NAMALWA (cell line): ENCODE measurements at places on chromosomes 7 and 10.

DNA sequence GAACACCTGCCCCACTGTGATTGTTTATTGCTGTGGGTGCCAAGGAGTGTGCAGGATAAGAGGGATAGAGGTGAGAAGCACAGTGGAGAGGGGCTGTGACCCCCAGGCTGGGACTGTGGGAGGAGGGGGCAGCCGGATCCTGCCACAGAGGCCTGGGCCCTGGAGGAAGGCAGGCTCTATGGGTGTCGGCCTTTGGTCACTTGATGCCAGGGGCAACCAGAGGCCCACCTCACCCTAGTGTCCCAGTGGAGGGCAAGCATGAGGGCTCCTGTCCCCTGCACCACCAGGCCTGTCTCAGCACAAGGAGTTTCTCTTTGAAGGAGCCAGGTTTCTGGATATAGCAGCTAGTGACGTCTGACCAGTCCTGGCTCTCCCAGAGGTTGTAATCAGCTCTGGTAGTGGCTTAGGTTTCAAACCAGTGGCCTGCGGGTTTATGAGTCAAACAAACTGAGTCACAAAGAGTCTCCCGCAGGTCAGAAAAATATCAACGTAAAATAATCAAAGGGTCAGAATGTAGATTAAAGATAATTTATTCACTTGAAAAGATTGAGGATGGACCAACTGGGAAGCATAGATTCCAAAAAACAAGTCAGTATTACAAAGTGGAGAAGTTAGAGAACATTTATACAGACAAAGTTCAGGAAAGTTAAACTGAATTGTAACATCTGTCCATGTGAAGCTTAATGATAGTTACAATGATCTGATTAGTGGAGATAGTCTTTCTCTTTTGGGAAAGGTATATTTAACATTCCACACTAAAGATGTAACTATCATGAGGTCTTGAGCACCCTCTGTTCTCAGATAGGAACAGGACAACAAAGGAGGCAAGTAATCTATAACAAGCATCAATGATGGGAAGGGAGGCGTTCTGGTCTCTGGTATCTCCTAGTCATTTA, 37.2 kb upstream of the ZNF488 start:
- no peak for DNase-seq

- peak; percentile 13 for DNase-seq
Observed at GRCh38 chr7:98687111-98687751, 70.1 kb downstream of the NPTX2 start.

DNA sequence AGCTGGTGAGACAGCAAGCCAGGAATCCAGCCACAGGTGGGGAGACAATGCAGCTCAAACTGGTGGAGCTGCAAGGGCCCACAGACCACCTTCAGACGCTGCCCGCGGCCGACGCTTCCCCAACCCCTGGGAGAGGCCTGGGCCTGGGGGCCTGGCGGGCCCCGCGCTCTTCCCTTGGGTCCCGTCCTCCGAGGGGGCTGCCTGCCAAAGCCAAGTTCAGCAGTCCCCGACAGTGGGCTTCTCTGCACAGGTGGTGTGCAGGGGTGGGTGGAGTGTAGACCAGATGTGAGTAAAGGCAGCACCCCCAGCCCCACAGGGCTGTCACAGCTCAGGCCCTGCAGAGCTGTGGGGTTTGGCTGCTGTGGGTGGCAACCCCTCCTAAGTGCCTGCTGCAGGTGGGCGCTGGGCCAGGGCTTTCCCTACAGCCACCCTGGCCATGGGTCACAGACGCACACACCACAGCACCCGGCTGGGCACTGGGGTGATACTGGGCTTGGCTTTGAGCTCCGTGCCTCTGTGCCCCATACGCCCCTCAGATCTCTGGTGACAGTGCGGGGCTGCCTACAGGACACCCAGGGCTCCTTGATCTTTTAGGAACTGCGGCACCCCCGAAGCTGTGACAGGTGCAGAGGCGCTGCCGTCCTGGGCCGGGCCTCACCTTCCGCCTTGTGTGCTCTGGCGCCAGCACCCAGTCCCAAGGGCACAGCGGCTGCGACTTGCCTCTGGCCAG, 20.5 kb downstream of the BNIP3 start:
- DNase-seq = no peak

DNA sequence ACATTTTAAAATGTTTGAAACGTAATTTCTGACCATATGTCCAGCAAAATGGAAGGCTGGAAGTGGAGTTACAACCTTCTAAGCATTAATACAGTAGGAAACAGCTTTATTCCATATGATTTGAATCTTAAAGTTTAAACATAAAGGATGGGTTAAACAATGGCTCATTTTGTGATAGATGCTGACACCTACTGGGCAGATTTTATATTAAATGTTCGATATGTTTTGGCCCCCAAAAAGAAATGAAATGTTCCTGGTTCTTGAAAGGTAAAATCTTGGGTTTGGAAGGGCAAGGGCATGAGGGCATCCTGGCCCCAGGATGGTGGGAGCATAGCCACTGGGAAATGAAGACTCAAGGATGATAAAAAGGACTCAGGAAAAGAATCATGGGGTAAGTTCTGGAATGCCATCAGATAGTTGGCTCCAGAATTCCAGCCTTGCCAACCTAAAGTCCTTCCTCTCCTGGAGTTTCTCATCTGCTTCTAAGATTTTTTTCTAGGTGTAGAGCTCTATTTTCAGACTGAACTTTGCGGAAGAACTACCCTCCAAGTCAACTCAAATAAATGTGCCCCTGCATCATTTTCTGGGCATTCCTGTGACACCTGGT, 34.6 kb upstream of the SLC35G1 start:
- DNase-seq = peak; percentile 38

- DNase-seq = no peak
Observed at GRCh38 chr7:139131-139530, 53.2 kb upstream of the FAM20C start.

DNA sequence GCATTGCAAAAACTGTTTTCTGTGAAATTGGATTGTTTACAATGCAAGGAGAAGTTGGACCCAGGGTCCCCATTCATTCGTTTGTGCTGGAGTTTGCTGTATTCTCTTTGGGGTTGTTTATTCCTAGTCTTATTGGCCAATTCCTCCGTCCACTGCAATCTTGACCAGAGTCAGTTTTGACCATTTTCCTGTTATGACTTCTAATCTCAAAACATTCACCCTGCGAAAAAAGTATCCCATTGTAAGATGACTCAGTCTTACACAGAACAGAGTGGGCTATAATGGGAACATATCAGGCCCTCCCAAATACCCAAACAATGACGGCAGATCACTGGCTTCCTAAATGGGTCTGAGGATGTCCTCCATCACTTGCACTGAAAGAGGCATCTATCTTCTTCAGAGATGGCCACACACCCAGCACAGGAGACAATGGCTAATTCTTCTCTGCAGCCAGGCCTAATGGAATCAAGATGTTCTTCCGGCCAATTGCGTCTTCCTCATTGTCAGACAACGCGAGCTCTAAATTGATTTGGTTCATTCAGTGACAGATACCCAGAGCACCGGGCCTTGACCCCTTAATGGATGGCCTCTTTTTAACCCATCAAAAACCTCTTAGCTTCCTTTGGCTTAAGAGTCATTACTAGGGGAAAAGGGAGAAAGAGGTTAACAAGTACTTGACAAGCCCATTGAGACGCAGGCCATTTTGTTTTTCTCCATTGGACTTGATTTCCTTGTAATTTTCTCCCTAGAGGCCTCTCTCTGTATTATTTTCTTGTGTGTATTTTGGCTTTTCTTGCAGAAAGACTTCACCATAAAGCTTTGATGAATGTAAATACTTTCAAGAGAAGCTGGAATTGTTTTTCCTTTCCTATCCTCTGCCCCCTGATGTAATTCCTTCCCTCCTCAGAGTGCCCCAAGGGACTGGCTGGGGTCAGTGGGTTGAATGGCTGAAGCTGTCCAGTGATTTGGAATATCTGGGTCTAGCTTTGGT, 129.6 kb downstream of the PRPF18 start:
- DNase-seq = no peak

DNA sequence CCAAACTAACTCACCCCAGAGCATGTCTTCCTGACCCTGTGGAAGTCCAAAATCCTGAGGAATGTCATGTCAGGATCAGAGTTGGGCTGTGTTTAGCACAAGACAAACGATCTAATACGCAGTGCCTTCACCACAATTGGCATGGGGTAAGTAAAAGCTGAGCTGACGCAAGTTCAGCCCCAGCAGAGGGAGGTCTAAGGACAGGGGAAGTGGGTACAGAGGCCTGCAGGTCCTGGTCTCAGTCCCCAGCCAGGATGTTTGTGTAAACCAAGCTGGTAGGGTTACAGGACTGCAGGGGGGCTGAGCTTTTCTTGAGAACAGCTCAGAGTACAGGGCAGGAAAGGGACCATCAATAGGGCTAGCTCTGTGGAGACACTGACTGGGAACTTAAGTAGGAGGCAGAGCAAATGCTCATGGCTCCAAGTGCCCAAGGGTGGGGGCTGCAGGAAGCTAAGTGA, 5.3 kb upstream of the KCNIP2 start:
- DNase-seq = no peak

DNA sequence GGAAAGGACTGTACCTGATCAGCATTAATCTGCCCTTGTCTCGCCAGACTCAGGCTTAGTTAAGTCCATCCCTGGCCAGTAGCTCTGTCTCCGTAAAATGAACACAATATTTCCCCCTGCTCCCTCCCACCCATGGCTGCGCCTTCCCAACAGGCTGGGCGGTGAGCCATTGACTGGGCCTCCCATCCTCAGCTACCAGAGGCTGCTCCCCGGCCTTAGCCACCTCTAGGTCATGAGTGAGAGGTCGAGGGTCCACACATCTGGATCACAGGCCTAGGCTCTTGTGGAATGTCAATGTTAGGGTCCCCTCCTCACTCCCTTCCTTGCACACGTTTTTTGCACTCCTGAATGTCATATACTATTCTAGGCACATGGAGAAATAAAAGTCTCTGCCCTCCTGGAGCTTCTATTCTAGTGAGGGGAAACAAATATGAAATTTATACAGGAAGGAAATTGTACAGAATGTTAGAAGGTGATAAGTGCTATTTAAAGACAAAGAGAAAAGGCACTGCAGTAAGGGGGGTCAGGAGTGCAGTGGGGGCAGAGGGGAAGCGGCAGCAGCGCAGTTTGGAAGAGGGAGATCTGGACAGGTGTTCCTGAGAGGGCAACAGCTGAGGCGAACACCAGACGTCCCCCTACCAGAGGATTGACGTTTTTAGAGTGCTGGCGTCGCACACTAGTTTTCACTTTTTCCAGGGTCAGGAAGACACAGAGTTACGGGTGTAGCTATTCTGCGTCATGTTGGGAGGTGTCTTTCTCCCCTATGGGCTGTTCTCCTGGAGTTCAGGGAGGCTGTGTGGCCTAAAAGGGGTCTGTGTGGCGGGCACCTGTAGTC, 17.2 kb upstream of the EIF5AL1 start:
- no peak for DNase-seq

- no peak for DNase-seq
Observed at GRCh38 chr10:85979598-85979997, 387.0 kb downstream of the GRID1 start.

- no peak for DNase-seq
Observed at GRCh38 chr10:132355297-132355696, 23.3 kb downstream of the LRRC27 start.

DNA sequence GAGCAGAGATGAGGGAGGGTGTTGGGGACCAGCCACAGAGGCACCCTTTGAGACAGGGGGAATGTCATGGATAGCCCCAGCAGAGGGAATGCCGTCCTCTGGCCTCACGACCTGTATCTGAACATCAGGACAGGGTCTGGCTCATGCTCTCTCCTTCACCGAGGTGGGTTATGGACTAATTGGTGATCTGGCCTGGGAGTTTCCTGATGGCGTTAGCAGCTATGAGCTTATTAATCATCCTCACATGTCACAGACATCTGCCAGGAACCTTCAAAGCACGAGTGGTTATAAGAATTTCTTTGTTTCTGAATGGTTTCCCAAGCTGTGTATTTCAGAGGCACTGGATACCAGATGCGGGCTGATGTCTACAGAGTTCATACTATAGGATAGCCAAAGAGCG, 6.9 kb downstream of the CPA4 start:
- DNase-seq = no peak

- DNase-seq = no peak
Observed at GRCh38 chr7:44693641-44694313, 54.9 kb upstream of the ZMIZ2 start.

- DNase-seq = no peak
Observed at GRCh38 chr7:66539902-66540375, 88.7 kb upstream of the KCTD7 start.

GRCh38 chr7:52088008-52088901, 771.6 kb upstream of the COBL start:
- DNase-seq = no peak

- no peak for DNase-seq
Observed at GRCh38 chr7:130272381-130273080, 5.9 kb downstream of the CPA2 start.

- DNase-seq = no peak
Observed at GRCh38 chr10:46026106-46026505, 4.3 kb downstream of the NCOA4 start.

GRCh38 chr10:80497187-80498077, 40.3 kb upstream of the SH2D4B start:
- DNase-seq = no peak

DNA sequence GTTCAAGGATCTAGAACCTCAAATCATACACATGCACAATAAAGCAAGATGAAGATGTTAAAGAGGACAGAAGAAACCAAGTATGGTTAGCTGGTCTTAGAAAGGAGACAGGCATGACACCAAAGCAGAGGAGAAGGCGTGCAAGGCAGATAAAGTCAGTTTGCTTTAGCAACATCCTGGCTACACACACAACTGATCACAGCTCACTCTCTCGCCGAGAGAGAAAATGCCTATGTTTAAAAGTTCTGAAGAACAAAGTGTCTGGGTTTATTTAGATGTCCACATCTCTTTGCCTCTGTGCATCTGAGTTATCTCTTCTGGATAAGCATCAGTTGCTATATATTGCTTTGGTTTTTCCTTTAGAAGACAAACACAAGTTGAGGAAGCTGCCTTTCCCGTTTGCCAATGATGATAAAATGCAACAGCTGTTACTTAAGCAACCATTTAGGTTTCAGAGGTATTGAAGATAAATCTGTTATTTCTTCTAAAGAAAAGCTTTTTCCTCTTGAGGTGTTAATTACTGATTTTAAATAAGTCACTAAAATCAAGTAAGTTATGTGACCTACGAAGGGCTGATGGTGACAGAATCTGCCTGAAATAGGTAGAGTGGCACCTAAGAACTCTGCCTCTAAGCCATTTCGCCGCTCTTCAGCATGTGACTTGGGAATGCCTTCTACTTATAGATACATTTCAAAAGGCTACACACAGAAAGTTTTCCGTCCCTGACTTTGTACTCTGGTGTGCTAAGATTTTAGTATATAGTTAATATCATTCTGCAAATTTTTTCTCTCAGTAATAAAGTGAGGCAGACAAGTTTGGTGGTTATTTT, 146.2 kb upstream of the ASAH2 start:
- no peak for DNase-seq

GRCh38 chr7:130904031-130904757, 170.2 kb upstream of the KLF14 start:
- DNase-seq = no peak

DNA sequence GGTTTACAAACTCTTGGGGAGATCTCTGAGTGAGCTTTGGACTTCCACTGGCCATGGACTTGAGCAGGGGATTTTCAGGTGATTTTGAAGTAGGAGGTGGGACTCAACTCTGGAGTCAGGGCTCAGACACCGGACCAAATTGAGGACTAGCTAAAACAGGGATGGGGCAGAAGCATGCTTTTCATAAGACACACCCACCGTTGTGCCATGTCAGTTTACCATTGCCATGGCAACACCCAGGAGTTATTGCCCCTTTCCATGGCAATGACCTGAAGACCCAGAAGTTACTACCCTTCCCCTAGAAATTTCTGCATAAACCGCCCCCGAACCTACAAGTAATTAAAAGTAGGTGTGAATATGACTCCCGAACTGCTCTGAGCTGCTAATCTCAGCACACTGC, 320.7 kb downstream of the GRID1 start:
- DNase-seq = no peak
